ENCODE measurements at places on chromosomes 3 and 15.

DNA sequence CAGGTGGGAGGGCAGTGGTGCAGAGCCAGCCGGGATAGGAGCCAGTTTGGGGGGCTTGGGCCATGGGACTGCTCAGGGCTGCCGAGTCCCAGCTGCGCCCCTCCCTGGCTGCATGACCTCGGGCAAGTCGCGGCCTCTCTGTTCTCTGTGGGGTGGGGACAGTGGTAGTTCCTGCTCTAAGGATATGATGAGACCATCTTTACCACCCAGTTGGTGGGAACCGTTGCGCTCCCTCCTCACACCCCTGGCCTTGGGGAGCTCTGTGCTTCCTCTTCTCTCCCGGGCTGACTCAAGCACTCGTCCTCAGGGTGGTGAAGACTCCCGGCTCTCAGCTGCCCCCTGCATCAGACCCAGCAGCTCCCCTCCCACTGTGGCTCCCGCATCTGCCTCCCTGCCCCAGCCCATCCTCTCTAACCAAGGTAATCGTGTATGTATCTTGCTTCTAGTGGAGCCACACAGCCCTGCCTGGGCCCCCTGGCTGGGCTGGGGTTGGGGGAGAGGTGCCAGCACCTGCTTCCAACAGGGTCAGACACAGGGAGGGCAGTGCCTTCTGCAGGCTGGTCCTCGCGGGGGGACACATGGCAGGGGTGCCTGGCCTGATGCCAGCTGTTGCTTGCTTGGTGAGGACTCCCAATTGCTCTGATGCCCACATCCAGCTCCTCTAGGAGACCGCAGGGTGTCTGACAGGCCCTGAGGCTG lies 15.1 kb upstream of the STAB1 start:
- DNase-seq: no peak

DNA sequence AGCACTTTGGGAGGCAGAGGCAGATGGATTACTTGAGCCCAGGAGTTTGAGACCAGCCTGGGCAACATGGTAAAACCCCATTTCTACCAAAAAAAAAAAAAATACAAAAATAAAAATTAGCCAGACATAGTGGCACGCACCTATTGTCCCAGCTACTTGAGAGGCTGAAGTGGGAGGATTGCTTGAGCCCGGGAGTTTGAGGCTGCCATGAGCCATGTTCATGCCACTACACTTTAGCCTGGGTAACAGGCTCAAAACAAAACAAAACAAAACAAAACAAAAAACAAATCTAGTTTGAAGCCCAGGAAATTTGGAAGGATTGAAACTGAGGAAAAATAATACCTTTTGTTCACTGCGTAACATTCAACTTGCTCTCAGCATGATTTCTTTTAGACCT lies 16.6 kb downstream of the TMOD3 start:
- DNase-seq: no peak

DNA sequence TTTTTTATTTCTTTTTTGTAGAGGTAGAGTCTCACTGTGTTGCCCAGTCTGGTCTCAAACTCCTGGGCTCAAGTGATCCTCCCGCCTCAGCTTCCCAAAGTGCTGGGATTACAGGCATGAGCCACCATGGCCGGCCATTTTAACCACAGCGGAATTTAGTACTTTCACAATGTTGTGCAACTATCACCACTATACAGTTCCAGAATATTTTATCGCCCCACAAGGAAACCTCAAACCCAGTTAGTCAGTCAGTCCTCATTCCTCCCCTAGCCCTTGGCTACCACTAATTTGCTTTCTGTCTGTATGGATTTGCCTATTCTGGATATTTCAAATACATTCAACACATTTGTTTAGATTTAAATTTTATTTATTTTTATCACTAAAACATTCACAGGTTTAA lies 15.5 kb upstream of the HOMER2 start:
- DNase-seq: no peak

GRCh38 chr15:29299331-29299730 lies 29.7 kb upstream of the NSMCE3 start:
- no peak for DNase-seq

- no peak for DNase-seq
Measured at GRCh38 chr3:56342475-56342874, 125.8 kb downstream of the ERC2 start.

DNA sequence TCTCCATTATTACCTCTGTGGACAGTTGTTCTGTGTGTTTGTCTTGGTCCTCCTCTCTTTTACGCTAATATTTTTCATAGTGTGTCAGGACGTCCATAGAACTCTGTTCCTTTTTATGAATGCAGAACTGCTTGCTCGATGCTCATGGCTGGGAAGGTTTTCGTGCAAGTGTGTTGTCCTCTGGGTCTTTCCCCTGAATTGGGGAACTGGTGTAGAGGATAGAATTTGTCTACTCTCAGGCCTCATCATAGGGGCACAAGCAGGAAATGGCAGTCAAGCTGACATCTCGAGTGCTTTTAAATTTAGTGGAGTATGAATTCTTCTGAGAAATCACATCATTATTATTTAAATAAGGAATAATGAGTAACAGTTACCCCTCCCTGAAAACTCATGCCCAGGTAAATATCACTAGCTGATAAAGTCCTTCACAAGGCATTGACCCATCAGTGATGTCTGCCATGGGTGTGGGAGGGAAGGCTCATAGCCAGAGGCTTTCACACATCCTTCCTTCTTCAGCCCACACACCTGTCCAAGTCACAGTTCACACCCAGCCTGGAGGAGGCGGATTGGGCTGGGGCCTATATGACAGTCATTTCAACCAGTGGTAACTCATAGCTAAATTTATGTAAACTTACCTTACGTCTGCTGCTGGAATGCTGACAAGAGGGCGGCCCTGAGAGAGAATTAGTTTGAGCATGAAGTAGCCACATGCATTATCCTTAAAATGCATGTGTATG lies 226.1 kb downstream of the PLCL2 start:
- DNase-seq: no peak

DNA sequence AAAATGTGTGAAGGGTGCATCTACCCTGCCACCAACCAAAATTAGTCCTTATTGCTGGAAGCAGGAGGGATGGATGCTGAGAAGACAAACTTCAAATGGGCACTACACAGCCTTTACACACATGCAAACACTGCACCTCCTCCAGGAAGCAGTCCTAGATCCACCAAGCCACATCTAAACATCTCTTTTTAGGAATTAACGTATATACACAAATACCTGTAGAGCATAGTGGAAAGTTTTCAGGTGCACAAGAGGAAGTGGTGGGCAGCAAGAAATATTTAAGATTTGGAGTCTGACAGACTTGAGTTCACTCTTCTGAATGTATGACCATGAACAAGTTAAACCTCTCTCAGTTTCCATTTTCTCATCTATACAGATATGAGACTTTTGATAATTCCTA lies 456.6 kb upstream of the PROK2 start:
- DNase-seq: no peak

DNA sequence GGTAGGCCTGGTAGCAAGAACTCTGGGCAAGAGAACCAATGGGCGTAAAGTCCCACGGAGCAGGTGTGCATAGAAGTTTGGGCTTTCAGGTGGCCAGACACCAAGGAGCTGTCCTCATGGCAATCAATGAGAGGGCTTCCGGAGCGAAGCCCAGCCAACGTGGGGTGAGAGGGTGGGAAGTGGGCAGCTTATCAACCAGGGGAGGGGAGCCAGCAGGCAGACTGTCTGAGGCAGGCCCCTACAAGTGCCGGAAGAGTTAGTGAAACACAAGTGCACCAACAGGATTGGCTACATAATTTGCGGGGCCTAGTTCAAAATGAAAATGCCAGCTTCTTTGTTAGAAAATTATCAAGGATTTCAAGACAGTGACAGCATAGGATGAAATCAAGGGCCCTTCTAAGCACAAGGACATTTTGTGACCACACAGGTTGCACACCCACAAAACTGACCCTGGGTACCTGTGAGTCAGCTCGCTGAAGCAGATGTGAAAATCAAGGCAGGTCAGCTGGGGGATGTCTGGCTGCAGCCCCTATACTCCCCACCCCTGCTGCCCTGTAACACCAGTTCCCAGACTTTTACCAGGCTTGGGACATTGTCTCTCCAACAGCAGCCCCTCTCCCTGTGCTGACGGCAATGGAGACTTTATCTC lies 102.1 kb upstream of the ETV5 start:
- DNase-seq: no peak

- peak; percentile 71 for DNase-seq
Measured at GRCh38 chr15:74869726-74870407, 3.3 kb downstream of the SCAMP2 start.

- no peak for DNase-seq
Measured at GRCh38 chr15:95690631-95691340, 639.7 kb upstream of the NR2F2 start.

DNA sequence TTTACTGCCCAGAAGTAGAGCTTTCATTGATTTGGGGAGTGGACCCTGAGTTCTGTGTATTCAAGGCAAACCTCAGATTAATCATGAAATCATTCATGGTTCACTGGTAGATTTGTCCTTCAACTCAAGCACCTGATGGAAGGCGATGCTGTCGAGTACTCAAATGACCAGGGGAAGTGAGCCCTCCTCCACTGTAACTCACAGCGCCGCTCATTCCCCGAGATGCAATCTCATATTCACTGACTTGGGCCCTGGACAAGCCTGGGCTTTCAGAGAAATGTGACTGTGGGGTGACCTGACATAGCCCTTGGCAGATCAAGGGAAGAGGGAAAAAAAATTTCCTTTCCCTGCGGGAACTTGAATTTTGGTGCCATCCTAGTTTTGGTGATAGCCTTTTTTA lies 156.7 kb upstream of the BHLHE40 start:
- no peak for DNase-seq

GRCh38 chr3:189071446-189071845 lies 100.3 kb upstream of the TPRG1 start:
- DNase-seq: no peak

DNA sequence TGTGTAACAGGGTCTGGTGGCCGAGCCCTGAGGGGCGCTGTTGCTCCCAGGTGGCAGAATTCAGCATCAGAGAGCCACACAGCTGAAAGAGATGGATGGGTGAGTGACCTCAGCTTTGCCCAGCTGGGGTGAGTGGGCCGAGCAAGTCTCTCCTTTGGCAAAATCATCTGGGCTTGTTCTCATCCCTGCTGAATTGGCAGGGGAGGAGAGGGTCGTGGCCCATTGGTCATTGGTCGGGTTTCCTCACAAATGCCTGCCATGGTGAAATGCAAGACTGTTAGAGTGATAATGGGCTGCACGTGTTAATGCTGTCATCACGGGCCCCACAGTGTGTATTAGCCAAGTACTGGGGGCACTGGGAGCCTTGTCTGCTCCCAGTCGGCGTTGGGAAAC lies 15.9 kb downstream of the ABHD2 start:
- DNase-seq: no peak

- no peak for DNase-seq
Measured at GRCh38 chr3:6125520-6125919, 735.4 kb upstream of the GRM7 start.

GRCh38 chr15:81000624-81001151 lies at the start of gene TLNRD1:
Gene TLNRD1, plus strand, starts transcription at chr15:81000923. Its CDS starts 1,349 bp downstream, at chr15:81002272.
- peak; percentile 93 for DNase-seq

DNA sequence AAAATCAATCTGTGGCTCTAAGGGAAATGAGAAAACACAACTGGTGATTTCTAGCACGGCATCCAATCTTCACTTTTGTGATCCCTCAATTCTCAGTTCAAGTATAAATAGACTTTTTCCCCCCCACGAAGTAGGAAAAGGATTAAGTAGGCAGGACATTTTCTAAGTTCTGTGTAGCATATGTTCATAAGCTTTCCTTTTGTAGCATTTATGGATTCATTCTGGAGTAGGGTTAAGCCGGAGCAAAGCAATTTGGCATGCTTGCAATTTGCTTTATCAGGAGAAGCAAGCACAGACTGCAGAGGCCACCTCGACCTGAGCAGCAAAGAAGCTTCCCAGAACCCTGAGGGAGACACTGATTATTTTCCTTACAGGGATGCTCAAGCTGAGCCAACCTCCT lies 66.3 kb downstream of the FHIT start:
- no peak for DNase-seq

- DNase-seq: no peak
Measured at GRCh38 chr3:153599685-153600084, 437.7 kb downstream of the RAP2B start.

- no peak for DNase-seq
Measured at GRCh38 chr3:173552526-173552925, 155.0 kb downstream of the NLGN1 start.

- DNase-seq: no peak
Measured at GRCh38 chr3:168977716-168978374, 685.7 kb downstream of the MECOM start.

GRCh38 chr3:115052906-115053305 lies 94.2 kb downstream of the ZBTB20 start:
- DNase-seq: no peak

GRCh38 chr3:35654476-35654875 lies 15.2 kb downstream of the ARPP21 start:
- DNase-seq: no peak

- DNase-seq: no peak
Measured at GRCh38 chr15:37014566-37014965, 85.8 kb downstream of the MEIS2 start.

- no peak for DNase-seq
Measured at GRCh38 chr3:113684271-113684819, 12.1 kb downstream of the USF3 start.

- DNase-seq: no peak
Measured at GRCh38 chr3:85007195-85008094, 48.7 kb downstream of the CADM2 start.

DNA sequence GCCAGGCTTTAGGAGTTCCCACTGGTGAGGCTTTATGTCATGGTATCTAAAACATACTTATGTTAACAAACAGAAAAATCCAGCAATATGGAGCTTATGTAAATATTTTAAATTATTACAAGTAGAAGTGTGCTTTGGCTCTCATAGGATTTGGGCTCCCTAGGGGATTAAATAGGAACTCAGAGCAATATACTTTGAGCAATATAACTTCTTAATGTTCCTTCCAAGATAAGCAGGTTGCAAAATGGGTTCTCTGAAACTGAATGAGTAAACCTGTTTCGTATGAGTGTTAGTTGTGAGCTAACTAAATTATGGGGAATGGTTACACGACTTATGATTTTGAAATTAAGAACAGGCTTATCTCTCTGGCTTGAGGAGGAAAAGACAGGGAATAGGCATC lies 366.1 kb upstream of the ZNF385D start:
- DNase-seq: no peak

- DNase-seq: no peak
Measured at GRCh38 chr15:30038667-30039523, 43.9 kb upstream of the GOLGA8J start.

- DNase-seq: no peak
Measured at GRCh38 chr15:31364301-31365031, 37.8 kb downstream of the KLF13 start.

- DNase-seq: no peak
Measured at GRCh38 chr3:145735631-145736030, 425.4 kb downstream of the PLOD2 start.
